ENCODE measurements at places on chromosomes 6 and 20. TPM values are rescaled to one million over a fixed set of nuclear protein-coding genes. Genes with fewer than 3 reads are reported as not detected.

DNA sequence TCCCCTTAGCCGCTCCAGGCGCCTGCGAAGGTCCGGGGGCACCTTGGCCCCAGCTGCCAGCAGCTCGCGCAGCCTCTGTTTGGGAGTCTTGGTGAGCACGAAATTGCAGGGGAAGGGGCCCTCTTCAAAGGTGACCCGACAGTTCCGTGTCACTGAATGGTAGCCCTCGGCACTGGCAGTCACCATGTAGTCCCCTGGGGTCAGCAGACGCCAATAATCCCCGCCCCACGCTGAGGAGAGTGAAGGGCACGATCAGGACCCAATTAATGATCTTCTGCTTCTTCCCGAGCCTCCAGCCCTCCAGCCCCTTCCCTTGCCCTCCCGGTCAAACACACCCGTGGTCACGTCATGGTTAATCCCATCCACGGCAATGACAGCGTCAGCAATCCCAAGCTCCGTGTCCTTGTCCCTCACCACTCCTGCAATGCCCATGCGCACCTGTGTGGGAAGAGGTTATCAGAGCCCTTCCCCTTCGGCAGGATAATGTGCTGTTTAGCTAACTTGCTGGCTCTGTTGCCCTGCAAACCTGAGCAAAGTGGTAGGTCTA is 6.2 kb downstream of the CPXM1 start:
- DNase-seq: no peak

- peak; percentile 70 for DNase-seq
These were observed 22.2 kb downstream of the TFEB start for GRCh38 chr6:41713159-41713649.

DNA sequence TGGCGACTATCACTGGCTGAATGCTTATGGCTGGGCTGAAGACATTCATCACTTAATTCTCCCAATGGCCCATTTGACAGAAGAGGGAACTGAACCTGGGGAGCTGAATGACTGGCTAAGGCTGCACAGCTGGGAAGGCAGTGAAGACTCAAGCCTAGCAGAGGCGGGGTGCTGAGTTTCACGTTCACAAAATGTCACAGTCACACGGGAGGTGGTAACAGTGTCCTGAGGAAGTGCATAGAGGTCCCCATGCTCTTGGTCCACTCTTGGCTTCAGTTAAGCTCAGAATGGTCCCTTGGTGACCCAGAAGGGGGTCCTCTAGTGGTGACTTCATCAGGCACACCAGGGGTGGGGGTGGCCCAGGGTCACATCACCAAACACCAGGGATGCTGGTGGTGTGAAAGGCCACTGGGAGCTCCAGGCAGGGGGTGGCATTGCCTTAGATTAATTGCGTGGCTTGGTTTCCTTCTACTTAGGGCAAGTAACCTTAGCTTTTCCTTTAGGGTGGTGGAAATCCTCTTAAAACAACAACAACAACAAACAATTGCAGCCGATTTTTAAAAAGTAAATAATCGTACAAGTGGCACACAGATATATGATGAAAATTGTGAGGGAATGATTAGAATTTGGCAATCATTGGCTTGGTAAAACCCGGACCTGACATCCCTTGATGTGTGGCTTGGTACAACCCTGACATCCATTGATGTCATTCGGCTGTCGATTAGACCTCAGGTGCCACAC is 45.0 kb downstream of the SULF2 start:
- DNase-seq: no peak

DNA sequence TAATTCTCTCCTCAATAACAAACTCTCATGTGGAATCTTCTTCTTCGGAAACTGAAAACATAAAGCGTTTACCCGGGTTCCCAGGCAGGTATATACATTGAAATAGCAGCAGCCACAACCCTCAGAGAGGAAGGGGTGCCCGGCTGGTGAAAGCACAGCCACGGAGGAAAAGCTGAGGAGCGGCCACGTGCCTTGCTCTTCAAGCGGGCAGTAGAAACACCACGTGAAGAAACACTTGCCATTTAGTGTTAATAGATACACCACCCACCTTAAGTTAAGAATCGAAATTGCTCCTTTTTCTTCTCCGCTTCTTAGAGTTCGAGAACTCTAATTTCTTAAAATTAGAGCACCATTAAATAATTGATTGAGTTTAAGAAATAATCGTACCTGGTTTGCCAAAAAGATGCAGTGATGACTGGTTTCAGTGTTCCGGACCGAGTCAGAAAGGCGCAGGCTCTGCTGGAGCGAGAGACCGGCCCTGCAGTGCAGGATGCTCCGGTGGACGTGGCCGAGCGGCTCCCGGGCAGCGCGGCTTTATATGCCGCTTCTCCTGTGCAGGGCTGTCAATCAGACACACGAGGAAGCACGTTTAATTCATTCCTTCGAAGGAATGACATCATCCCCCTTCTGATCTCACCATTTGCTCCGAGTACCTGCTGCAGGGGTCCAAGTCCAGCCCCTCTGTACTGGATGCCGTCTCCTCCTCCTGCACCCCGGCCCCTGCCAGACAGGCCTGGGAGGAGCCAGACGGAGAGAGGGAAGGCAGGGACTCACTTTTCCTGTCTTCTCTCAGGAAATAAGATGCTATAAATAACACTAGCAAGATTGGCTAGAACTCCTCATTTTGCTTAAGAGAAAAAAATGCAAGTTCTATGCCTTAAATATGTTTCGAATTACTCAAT is at the start of gene THBS2:
Gene THBS2 (minus strand): TSS at position 510 of the 902 bp plus-strand sequence. CDS start 3,062 bp downstream, outside the sequence.
- peak; percentile 56 for DNase-seq

Gene NOTCH4
- 23.0 TPM for total RNA-seq

Gene TMX4
- 121 TPM for total RNA-seq

- no peak for DNase-seq
These were observed 161.4 kb upstream of the KCNG1 start for GRCh38 chr20:51184289-51184688.

Gene CRISP2
- total RNA-seq: not detected
